ENCODE measurements at places on chromosomes 6 and 20.
A peak's percentile ranks its signal among the peaks of the same experiment; 100 is the strongest.

GRCh38 chr6:96611342-96611991 lies 48.5 kb downstream of the FHL5 start:
- no peak for DNase-seq

GRCh38 chr6:27669295-27669623 lies 196.4 kb upstream of the ZNF184 start:
- peak; percentile 7 for DNase-seq

GRCh38 chr6:113050979-113051378 lies 703.8 kb downstream of the RFPL4B start:
- no peak for DNase-seq

GRCh38 chr6:152896923-152897322 lies 85.9 kb downstream of the FBXO5 start:
- no peak for DNase-seq

GRCh38 chr20:35226126-35226883 lies at the start of gene MMP24:
MMP24 (plus strand) TSS chr20:35226690; CDS start chr20:35226739, 49 bp downstream.
- no peak for DNase-seq

- no peak for DNase-seq
Observed at GRCh38 chr20:47989957-47990356, 204.7 kb upstream of the SULF2 start.

DNA sequence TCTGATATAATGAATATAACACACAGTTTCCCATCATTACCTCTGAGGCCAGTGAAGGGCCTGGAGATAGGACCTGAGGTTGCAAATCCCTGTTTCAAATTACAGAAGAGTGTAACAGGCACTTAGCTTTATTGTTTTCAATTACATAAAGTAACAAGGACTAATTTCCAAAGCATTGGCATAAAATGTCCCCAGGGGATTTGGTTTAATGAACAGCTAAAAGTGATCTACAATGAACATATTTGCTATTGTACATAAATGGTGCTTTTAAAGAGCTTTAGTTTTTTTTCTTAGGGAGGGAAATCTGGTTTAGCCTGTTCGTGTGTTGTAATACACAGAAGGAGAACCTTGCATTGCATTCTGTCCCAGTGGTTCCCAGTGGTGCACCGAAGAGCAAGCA lies 54.4 kb downstream of the HMGN3 start:
- DNase-seq, result no peak

DNA sequence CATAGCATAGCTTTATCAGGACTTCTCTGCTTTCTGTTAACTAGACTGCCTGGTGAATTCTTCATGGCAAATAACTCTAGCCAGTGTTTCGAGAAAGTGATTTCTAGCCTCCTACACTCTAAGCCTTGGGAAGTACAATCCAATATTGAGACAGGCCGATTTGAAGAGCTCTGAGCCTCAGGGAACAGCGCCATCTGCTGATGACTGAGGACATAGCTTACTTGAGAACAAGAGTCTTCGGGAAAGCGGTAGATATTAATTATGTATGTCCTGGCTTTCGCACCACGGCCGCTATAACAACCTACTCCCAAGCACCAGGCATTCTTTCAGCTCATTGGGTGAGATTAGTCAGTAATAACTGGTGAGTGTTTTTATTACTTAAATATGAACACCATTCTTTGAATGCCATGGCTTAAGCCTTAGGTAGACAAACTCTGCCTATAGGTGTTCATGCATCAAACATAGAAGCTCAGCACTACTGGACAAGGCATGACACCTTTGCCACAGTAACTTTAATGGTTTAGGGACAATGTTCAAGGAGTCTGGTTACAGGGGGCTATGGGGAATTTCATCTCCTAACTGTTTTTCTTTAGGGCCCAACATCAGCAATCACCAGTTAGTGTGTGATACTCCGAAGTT lies 518.6 kb downstream of the BMP2 start:
- peak; percentile 70 for DNase-seq

GRCh38 chr6:37105148-37106050 lies 64.6 kb upstream of the PIM1 start:
- no peak for DNase-seq

- no peak for DNase-seq
Observed at GRCh38 chr6:18179770-18180356, 24.6 kb downstream of the KDM1B start.

- DNase-seq, result peak; percentile 50
Observed at GRCh38 chr20:49584418-49585382, 16.8 kb upstream of the PTGIS start.

- DNase-seq, result no peak
Observed at GRCh38 chr20:9565910-9566550, 51.6 kb downstream of the LAMP5 start.

GRCh38 chr20:46101957-46102356 lies 12.2 kb upstream of the NCOA5 start:
- no peak for DNase-seq

DNA sequence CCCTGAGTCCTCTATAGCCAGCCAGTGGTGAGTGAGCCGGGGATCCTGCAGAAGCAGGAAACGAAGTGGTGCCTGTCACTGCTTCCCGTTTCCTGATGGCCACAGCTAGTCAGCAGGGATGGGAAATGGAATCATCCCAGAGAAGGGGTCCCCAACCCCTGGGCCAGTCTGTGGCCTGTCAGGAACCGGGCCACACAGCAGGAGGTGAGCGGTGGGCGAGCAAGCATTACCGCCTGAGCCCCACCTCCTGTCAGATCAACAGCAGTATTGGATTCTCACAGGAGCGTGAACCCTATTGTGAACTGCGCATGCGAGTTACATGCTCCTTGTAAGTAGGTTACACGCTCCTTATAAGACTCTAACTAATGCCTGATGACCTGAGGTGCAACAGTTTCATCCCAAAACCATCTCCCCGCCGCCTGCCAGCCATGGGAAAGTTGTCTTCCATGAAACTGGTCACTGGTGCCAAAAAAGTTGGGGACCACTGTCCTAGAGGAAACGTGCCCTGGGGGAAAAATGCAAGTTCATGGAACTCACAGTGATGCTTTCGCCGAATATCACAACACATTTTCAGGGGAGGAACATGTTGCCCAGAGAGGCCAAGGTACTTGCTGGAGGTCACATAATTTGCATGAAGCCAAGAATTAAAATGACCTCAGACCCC lies 113.8 kb downstream of the JPH2 start:
- no peak for DNase-seq

GRCh38 chr6:11207199-11207968 lies 25.1 kb downstream of the NEDD9 start:
- peak; percentile 95 for DNase-seq

DNA sequence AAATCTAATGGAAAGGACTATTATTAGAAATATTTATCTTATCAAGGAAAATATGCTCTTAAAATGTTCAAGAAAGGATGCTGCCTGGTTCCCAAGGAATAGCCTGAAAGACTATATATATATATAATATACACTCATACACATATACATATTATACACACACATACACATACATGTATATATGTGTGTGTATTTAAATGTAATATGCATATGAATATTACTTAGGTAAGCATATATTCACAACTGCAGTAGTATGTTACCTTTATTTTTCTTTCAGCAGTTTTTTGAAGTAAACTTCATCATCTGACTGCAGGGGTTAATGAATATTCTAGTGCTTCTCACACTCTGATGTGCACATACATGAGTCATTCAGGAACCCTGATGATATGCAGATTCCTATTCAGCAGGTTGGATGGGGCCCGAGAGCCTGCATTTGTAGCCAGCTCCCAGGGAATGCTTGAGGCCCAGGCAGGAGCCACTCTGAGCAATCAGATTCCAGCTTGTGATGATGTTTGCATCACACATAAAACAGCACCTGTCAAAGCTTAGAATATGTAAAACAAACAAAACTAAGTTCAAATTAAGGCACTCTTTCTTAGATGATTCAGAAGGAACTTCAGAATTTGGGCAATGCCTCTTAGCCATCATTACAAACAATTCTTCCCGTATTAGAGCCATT lies 16.1 kb downstream of the MYLK4 start:
- DNase-seq, result peak; percentile 41

GRCh38 chr20:2282181-2282580 lies 13.6 kb upstream of the TGM3 start:
- DNase-seq, result no peak

DNA sequence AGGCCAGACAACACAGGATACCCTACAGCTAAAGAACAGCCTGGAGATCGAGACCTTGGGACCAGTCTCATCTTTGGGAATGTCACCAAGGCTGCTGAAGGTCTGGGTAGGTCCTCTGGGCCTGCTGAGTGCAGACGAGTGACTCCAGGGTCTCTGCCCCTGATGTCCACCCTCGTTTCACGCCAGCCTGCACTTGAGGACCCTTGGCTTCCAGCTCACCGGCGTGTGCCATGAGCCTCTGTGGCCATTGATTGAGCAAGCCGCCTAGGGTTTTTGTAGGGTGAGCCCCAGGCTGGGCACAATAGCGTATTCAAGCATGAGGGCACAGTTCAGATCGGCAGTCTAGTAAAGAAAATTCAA lies 4.3 kb downstream of the BPHL start:
- no peak for DNase-seq

DNA sequence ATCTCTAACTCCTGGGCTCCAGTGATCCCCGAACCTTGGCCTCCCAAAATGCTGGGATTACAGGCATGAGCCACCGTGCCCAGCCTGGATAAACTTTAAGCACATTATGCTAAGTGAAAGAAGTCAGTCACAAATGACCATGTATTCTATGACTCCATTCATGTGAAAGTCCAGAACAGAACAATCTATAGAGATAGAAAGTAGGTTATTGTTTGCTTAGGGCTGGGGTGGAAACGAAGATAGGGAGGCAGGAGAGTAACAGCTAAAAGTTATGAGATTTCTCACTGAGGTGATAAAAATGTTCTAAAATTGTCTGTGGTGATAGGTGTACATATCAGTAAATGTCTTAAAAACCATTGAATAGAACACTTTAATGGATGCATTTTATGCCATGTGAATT lies 40.9 kb upstream of the CITED2 start:
- no peak for DNase-seq

DNA sequence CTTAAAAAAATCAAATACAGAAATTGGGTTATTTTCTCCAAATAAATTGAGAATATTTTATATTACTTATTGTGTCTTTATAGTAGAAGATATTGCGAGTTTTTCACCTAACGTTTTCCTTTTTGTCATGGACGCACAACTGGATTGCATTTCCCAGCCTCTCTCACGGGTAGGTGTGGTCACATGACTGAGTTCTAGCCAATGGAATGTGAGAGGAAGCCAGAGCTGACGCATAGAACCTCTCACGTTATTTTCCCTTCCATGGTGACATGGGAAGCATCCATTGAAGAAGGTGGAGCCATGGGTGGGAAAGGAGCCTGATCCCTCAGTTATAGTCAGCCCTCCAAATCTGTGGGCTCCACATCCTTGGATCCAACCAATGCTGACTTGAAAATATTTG lies 155.9 kb upstream of the UST start:
- no peak for DNase-seq

GRCh38 chr6:79257381-79258205 lies 23.1 kb upstream of the HMGN3 start:
- DNase-seq, result peak; percentile 90

DNA sequence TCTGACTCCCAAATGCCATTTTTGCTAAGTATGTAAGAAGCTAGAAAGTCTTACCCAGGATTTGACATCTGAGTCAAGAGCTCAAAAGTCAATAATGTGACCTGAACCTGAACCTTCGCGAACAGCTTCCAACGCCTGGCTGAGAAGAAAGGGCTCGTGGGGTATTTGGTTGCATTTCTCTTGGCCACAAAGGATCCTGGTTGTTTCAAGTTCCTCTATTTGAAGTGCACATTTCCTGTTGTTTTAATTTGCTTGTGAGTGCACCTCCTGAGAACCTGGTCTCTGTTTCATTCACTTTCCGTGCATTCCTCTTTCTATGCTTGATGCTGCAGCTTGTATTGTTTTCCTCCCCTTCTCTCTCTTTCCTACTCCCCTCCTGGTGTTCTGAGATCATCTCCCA lies 212.5 kb downstream of the FOXA2 start:
- DNase-seq, result no peak

GRCh38 chr6:133896344-133896721 lies 7.4 kb downstream of the TCF21 start:
- no peak for DNase-seq

DNA sequence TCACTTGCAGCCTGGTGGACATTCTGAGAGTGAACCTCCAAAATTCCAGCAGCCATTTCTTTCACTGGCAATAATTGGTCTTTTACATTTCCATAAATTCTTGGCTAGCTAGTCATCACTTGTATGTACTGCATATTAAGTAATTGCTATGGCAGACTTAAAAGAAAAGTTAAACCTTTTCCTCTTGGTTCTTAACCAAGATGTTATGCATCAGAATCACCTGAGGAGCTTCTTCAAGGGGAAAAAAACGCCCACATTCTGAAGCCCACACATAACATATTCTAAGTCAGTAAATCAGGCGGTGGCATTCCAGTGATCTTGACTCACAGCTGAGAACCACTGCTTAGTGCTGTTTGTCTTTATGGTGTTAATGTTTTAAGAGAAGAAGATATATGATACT lies 37.0 kb downstream of the CDC40 start:
- peak; percentile 36 for DNase-seq

- DNase-seq, result peak; percentile 8
Observed at GRCh38 chr6:99151634-99152346, 197.7 kb downstream of the FAXC start.

All from amniotic epithelial cell (primary cell).